ENCODE measurements at places on chromosomes 5 and 9.
A peak's percentile ranks its signal among the peaks of the same experiment; 100 is the strongest.

DNA sequence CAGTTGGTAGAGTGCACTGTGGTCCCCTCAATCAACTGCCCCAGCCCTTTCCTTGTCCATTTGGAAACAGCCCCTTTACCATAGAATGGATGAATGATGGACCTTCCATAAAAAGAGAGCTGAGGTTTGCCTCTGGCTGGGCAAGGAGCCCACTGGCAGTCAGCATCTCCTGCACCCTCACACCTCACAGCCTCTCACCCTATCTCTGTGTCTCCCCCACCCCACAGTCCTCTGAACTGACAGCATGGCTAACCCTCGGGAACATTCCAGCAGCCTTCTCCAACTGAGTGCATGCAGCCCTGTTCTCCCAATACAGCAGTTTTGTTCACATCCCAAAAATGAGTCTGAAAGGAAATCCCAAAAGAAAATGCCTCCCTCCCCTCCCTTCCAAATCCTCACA lies 51.7 kb downstream of the RETREG1 start:
- DNase-seq, result no peak

DNA sequence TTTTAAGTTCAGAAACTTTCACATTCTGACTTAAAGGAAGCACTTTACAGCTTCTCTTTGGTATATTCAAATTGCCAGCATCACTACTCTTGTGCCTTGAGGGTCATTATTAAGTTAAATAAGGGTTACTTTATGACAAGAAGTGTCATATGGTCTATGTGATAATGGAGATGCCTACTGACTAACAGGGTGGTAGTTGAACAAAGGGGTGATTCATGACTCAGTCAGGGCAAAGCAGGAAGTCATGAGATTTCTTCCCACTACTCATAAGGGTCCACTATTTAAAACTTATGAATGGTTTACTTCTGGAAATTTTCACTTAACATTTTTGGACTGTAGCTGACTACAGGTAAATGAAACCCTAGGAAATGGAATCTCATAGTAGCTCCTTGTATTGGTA lies 938.3 kb upstream of the PTPRD start:
- no peak for DNase-seq

- peak; percentile 26 for DNase-seq
Observed at GRCh38 chr5:131854134-131854533, 57.3 kb upstream of the FNIP1 start.

DNA sequence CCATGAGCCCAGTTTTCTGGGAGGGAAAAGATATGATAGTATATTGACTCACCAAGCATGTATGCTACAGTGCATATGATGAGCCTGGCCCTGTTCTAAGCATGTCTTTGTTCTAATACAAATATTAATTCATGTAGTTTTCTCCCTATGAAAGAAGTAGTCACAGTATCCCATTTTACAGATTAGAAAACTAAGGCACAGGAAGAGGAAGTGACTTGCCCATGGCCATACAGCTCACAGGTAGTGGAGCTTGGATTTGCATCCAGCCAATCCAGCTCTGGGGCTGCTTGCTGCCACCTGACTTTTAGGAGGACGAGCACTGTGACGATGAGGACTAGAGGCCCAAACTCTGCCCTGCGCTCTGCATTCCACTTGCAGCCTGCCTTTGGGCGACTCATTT lies 76.4 kb downstream of the AK8 start:
- no peak for DNase-seq

DNA sequence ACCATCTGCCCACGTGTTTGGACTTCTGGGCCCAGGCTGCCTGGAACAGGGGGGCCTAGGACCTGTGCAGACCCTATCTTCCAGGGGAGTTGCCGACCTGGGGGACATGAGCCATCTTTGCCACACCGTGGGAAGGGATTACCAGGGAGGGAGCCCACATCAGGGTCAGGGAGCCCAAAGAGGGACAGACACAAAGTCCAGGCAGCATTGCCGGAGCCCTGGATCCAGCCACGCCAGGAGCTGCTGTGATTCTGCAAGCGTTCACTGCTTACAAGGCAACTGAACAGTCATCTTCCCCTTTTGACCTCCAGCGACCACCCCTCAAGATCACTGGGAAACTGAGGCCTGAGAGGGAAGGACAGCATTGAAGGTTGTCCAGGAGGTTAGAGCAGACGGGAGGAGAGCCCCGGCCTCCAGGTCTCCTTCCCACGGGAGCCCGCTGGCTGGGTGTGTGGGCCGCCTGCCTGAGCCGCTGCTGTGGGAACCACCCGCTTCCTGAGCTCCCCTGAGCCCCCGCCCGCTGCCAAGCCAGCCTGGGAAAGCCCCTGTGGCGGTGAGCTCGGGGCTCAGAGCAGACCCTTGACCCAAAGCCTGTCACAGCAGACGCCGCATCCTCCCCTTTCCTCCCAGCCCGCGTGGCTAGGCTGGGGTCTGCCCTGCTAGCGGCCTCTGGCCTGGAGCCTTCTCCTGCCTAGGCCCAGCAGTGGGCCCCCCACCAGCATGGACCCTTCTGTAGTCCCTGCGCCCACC lies 17.1 kb upstream of the NOTCH1 start:
- peak; percentile 88 for DNase-seq
